ENCODE measurements at places on chromosomes 7 and 10.
A peak's percentile ranks its signal among the peaks of the same experiment; 100 is the strongest.

DNA sequence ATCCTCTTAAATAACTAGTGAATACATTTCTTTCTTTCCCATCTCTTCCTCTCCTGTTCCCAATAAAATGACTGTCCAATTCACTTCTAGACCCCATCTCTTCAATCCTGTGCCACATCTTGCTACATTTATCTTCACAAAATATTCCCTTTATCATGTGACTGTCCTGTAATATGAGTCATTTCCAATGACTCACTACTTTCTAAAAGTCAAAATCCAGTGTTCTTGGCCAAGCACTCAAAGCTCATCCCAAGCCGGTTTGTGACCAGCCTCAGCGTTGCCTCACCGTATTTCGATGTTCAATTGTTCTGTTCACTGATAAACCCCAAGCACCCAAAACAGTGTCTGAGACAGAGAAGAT lies 104.7 kb downstream of the PARD3 start:
- DNase-seq, result no peak

- DNase-seq, result no peak
Observed at GRCh38 chr7:6071406-6071805, 40.2 kb downstream of the ANKRD61 start.

- peak; percentile 13 for DNase-seq
Observed at GRCh38 chr7:140358412-140359051, 39.8 kb downstream of the SLC37A3 start.

DNA sequence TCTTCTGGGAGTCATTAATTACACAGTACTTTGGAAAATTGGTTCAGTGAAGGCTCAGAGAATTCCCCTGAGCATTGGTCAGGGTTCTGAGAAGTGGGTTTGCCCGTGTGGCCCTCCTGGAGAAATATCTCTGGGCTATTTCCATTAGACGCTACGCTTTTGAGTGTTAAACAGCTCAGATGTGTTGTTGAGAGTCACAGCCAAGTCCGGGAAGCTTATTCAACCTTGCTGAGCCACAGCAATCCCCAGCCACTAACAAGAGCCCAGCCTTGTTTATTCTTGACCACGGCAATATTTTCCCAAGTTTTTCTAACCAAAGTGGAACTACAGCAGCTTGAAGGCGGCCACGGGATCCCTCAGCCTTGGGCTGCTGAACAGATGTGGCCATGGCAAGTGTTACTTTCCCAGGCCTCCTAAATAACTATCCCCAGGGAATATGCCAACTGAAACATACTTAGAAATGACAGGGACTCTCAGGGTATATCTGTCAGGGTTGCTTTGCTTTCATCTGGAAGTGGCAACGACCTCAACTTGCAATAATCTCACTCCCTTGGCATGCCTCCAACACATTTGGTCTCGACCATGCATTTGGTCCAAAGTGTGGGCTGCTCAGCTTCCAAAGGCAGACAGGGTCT lies 214.7 kb downstream of the EMX2 start:
- no peak for DNase-seq

GRCh38 chr7:220151-220841 lies 27.9 kb downstream of the FAM20C start:
- no peak for DNase-seq

DNA sequence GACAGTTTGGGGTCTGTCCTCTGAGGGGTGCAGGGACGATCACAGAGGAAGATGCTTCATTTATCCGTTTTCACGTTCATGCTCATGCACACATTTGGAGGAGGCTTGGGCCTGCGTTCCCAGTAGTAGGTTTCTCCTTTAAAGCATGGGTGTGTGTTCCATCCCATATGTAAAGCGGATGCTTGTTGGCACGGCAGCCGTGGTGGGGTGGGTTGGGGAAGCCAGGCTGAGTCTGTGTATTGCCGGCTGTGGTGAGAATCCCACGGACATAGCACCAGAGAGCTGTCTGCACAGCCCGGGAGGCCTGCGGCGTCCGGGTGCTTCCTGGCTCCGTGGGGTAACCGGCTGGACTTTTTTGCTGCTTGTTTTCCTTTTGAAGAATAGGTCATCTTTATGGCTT lies 440 bp downstream of the JAKMIP3 start:
- no peak for DNase-seq

- no peak for DNase-seq
Observed at GRCh38 chr7:82406937-82407336, 36.6 kb downstream of the CACNA2D1 start.

GRCh38 chr7:158685693-158686092 lies 18.9 kb downstream of the NCAPG2 start:
- DNase-seq, result no peak

GRCh38 chr7:87339373-87339897 lies 6.0 kb upstream of the CROT start:
- DNase-seq, result no peak

- DNase-seq, result no peak
Observed at GRCh38 chr7:1889556-1890181, 219.6 kb downstream of the ELFN1 start.

DNA sequence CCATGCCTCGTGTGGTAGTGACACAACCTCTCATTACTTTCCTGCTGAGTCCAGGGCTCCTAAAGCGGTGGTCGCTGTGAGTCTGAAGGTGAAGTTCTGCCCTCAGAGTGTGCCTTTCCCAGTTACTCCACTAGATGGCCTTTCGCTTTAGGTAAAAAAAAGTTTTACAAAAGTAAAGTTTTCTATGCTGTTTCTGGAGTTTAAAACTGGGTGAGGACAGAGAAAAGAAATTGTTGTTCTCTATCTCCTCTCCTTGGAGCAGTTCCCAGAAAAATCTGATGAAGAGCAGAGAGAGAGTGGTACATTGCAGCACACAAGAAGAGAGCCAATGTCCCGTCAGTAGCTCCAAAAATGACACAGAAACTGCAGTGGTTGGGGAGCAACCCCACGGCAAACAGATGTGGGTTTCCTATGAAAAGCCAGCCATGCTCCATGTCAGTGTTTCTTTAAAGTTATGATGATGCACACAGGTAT lies 257.1 kb downstream of the GLI3 start:
- no peak for DNase-seq

DNA sequence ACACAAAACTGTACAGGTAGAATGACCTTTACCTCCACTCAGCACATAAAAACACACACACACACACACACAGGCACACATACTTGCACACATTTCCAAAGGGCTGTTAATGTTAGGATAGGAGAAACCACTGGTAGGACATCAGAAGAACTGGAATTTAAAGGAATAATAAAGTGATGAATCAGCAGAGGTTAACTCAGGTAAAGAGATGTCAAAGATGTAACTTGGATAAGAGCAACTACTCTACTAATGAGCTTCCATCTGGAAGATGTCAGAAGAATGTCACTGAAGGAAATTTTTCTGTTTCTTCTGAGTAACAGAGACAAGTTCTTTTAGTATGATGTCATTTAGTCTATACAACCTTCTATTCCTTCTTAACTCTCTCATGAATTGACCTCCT lies 26.4 kb upstream of the GPR37 start:
- DNase-seq, result no peak

DNA sequence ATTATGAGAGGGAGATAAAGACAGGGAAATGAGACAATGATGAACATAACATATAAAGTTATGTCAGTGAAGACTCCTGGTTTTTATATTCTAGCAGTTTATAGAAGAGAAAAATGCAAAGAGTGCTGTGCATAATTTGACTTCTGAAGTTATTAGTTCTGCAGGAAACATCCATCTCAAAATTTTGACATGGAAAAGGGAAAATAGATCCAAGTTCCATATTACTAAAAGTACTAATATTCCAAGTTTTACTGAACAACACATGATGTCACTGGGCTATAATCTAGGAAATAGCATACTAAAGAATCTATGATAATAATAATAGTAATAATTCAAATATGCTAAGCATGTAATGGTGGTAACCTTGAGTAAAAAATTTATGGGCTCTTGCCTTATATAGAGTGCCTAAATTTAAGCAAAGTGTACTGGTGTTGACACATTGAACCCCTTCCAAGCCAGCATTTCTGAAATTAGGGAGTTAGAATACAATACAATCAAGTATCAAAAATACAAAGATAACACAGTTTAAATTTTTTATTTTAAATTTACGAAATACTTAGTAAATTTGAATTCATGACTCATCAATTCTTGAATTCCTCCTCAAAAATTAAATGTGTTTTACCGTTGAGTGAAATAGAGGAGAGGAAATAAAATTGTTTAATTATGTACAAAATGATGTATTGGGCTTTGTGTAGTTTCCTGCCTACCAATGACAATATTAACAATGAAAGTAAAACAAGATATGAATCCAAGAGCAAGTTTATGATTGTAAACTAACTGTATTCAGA lies 102.8 kb upstream of the KCND2 start:
- DNase-seq, result no peak

- DNase-seq, result no peak
Observed at GRCh38 chr7:76222839-76223238, 21.1 kb downstream of the SRRM3 start.

DNA sequence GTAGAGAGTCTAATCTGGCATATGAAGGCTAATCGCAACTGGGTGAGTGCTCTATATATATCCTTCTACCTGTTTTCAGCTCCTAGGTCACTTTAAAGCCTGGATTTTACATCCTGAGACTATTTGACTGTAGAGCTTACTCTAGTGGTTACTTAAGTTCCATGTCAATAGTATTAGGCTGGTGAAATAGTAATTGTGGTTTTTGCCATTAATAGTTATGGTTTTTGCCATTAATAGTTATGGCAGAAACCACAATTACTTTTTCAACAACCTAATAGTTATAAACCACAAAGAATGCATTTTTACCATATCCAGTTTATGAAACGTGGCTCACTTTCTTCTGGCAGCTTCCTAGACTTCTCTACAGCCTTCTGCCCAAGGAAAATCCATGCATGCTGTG lies 263.1 kb upstream of the KIAA1217 start:
- no peak for DNase-seq

DNA sequence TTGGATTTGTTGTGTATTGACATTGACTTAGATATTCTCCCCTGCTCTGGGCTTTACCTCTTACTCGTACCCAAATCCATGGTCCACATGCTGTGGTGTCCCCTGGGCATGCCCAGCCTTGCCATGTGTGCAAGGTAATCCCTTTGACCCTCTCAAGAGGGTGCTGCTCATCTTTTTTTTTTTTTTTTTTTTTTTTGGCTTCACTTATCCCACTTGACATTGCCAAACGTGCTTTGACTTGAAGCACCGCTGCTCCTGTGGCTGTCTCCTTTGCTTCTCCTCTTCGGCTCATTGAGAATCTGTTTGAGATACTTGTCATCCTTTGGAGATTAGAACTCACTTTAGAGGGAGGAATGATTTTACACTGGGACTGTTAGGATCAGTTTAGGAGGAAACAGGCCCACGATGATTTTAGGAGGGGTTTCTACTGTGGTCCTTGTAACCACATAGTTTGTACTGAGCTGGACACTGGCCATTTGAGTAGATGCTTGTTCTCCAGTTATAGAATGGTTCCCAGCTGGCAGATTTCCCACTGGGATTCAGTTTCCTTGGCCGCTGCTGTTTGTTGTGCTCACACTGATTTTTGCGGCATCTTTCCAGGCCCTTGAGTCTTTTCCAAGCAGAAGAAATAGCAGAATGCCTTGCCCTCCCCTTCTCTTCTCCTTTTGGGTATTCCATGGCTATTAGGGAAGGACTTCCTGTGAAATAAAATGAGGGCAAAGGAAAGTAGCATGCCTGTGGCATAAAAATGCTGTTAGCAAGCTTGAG lies 184.8 kb downstream of the AUTS2 start:
- no peak for DNase-seq

GRCh38 chr7:122305475-122306319 lies 1.1 kb upstream of the FEZF1 start:
- DNase-seq, result no peak

DNA sequence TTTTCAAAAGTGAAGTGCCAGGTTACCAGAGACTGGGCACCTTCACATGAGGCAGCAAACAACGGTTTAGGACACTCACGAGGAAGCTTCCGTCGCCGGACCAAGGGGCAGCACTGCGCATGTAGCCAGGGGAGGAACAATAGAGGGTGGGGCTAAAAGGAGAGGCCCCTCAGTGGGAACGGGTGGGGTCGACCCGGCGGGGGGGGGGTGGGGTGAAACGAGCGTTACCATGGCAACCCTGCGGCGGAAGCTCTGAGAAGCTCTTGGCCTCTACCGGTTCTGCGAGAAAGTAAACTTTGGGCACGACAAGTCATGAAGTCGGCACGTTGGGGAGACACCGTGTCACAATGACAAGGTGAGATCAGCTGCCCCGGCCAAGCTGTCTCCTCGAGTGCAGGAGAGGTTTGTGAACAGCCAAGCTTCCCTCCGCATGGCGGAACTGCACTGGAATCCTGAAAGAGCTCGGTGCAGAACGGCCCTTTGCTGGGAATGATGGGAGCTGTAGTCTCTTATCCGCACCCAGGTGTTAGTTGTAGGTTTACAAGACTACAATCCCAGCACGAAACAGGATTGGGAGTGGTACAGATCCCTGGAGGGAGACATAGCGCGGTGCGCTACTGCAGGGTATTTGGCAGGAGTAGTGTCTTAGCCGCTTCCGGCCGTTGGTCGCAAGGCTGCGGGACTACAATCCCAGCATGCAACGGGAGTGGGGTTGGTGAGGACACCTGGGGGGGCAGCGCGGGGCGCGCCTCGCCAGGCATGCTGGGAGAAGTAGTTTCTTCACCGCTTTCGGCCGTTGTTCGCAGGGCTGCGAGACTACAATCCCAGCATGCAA lies 72.8 kb upstream of the ZNF722 start:
- peak; percentile 89 for DNase-seq

GRCh38 chr10:103543617-103544525 lies 50.4 kb downstream of the NEURL1 start:
- no peak for DNase-seq

DNA sequence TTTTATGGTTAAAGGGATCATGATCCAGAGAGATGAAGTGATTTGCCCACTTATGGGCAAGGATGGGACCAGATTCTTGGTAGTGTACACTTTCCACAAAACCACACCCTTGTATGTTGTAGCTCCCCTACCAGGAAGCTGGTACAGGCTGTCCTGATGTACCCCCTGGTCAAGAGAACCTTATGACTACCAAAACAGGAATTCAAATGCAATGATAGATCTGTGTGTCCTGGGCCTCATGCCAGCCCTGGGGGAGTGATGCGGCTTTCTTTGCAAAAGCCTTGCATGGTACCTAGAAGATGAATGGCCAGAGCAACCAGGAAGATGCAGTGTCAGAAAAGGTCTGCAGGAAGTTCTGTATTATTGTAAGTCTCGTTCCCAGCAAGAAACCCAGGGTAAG lies 94.9 kb upstream of the AGK start:
- DNase-seq, result no peak

GRCh38 chr10:21522631-21523406 lies 2.7 kb downstream of the SKIDA1 start:
- DNase-seq, result no peak

GRCh38 chr7:142557971-142558582 lies 191.2 kb upstream of the PRSS1 start:
- DNase-seq, result peak; percentile 40

- no peak for DNase-seq
Observed at GRCh38 chr7:22481726-22482125, 18.3 kb downstream of the STEAP1B start.

GRCh38 chr7:77458786-77459185 lies 42.6 kb upstream of the GSAP start:
- no peak for DNase-seq

- no peak for DNase-seq
Observed at GRCh38 chr7:154198481-154198880, 146.3 kb downstream of the DPP6 start.
